Type B pancreatic cell (in vitro differentiated cells): ENCODE measurements at places on chromosomes 1 and 21.

DNA sequence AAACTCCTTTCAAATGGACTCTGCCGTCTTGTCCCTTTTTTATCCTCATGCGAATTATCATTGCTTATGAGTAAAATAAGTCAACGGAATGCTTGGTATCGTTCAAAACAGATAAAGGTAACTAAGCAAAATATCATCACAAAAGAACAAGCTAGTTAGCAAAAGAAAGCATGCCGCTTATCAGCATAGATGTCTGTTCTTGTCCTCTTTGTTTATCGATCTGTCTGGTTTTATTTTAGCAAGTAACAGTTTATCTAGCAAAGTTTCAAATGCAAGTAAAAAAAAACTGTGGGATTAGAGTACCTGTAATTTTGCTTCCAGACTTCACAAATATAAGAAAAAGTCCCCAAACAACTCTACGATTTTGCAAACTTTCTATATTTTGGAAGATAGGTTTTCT lies 561.5 kb downstream of the USP25 start:
- no peak for DNase-seq

DNA sequence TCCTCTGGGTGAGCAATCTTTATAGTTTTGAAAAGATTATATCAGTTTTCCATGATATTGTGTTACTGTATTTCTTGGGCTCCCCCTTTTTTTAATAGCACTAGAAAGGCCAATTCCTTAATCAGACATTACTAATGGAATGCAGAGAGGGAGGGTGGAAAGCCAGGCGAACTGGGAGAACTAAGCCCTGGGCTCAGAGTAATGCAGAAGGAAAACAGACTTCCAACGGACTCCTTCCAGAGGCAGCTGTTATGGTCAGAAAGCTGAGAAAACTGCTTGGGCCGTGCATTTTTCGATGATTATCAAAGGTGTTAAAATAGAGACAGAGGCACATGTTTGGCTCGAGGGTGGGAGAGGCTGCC lies 206.3 kb downstream of the FOXD2 start:
- no peak for DNase-seq

- no peak for DNase-seq
Measured at GRCh38 chr1:218643926-218644325, 298.8 kb downstream of the TGFB2 start.

GRCh38 chr1:217910791-217911320 lies 279.7 kb downstream of the SPATA17 start:
- DNase-seq = no peak

DNA sequence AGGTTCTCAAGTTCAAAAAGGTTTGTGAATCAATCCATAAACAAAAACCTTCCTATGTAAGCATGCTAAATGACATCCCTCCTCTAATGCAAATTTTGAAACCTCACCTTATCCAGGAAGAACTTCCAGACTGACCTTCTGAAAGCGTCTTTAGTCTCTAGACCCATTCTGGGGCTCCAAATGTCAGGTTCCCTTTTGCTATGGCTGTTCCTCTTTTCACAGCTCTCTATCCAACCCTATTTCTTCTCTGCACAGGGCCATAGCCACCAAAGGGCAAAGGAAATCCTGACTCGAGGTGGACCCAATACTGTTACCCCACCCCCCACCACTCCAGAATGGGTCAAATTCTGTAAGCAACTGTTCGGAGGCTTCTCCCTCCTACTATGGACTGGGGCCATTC lies 3.4 kb downstream of the ATP1A4 start:
- no peak for DNase-seq

- DNase-seq = no peak
Measured at GRCh38 chr1:45221716-45222115, 15.3 kb upstream of the ZSWIM5 start.

DNA sequence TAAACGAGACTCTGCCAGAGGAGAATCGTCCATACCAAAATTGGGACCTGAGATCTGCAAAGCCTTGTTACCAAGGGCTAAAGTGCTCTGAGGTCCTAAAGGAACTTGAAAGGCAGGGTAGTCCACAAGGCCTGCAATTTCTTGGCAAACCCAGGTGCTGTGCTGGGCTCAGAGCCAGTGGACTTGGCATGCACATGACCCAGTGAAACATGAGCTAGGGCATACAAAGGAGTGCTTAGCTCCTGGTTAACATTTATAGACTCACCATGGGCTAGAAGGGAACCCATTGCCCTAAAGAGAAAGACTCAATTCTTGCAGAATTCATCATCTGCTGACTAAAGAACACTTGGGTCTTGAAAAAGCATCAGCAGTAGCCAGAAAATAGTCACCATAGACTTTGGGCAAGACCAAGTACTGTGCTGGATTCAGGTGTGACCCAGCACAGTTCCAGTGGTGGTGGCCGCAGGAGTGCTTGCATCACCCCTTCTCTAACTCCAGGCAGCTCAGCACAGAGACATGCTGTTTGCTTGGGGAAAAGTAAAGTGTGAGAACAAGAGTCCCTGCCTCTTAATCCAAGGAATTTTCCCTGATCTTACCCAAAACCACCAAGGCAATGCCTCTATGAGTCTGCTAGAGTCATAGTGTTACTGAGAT lies 1069.4 kb upstream of the ADGRL2 start:
- DNase-seq = no peak

DNA sequence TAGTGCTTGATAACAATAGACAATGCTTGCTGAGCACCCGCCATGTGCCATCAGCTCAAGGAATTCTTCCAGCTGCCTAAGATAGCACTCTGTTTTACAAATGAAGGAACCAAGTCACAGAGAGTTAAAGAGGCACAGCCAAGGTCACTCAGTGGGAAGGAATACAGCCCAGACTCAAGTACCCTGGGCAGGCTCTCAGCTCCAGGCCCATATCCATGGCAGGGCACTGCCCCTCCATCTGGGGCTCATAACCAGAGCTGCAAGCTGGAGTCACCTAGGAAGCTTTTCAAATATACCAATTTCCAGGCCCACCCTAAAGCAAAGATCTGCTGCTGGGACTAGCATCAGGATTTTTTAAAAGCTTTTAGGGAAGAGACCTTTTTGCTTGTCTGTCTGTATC lies 1.6 kb downstream of the CLEC20A start:
- DNase-seq = no peak

DNA sequence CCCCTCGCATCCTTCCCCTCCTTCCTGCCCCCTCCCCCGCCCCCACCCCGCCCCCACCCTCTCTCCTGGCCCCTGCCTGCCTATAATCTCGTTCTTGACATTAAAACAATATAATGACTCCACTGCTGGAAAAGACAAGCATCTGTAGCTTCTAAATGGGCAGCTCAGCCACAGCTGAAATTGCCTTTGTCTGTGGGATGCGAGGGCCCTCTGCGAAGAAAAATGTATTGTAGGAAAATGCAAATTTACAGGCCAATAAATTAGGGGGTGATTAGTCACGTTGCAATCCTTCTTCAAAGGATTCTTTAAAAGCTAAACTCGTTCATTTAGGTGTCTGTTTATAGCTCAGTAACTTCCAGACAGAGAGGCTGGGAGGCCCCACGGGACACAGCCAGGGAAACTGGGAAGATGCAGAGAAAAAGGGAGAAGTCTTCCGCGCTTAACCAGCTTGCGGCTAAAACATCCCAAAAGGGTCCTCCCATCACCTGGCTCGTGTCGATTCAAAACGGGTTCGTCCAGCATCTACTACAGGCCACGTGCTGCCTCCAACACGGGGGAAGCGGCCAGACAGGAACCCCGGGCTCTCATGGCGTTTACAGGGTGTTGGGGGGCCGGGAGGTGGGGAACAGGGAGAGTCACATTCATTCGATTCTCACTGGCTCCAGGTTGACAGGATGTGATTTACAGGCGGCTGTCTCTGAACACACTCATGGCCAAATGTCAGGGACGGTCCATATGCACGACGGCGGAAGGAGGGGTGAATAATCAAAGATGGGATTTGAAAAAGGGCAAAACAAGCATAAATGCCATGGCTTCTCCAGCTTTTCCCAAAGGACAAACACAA lies 100.5 kb upstream of the ZBTB40 start:
- no peak for DNase-seq

- peak; percentile 70 for DNase-seq
Measured at GRCh38 chr1:184036517-184036949, 995 bp downstream of the COLGALT2 start.

DNA sequence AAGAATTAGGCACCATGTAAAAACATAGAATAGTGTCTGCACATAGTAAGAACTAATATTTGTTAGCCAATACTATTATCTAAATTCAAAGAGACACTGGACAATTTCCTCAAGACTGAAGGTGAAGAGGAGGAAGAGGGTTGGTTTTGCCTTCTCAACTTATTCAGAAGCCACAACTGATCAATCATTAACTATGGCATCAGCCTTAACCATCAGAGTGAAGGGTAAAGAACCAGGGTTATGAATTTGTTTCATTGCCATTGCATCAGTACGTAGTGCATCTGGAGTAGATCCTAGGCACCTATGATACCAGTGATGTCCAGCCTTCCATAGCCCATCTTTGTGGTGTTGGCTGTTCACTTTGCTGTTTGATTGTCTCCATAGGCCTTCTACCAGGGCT lies 421.7 kb upstream of the DEPDC1 start:
- DNase-seq = no peak

DNA sequence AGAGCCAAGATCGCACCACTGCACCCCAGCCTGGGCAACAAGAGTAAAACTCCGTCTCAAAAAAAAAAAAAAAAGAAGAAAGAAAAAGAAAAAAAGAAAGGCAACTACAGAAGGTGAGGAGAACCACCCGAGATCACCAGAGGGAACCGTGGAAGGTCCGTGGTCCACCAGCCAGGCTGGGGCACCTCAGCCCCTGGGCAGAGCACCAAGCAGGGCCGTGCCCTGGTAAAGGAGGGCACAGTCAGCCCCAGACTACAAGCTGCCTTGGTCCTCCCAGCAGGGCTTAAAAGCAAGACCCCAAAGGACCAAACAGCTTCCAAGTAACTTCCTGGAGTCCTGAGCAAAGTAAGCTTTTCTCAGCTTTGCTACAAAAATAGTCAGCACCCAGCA lies 8.8 kb upstream of the SAMD11 start:
- no peak for DNase-seq

- DNase-seq = no peak
Measured at GRCh38 chr1:185420588-185421081, 103.6 kb upstream of the IVNS1ABP start.
